ENCODE measurements at places on chromosomes 7 and 10. TPM values are rescaled to one million over a fixed set of nuclear protein-coding genes. Genes with fewer than 3 reads are reported as not detected.

DNA sequence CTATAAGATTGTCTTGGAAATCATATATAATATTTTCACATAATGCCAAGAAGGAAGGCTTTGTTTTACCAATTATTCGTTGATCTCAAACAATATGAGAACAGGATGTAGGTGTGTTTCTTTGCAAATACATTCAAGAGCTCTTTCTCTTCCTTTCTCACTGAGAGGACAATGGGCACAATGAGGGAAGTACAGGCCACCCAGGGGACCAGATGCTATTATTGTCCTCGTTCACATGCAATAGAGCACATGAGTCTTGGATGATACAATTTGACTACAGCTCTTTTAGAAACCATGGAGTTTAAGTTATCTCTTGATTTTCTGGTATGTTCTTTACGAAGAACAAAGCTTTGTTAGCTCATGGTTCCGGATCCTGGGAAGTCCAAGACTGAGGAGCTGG, 323.7 kb upstream of the KLF6 start:
- DNase-seq: no peak

GRCh38 chr7:92655346-92655884, 65.2 kb upstream of the FAM133B start:
- no peak for DNase-seq

GRCh38 chr10:111103196-111103840, 26.5 kb downstream of the ADRA2A start:
- peak; percentile 69 for DNase-seq

DNA sequence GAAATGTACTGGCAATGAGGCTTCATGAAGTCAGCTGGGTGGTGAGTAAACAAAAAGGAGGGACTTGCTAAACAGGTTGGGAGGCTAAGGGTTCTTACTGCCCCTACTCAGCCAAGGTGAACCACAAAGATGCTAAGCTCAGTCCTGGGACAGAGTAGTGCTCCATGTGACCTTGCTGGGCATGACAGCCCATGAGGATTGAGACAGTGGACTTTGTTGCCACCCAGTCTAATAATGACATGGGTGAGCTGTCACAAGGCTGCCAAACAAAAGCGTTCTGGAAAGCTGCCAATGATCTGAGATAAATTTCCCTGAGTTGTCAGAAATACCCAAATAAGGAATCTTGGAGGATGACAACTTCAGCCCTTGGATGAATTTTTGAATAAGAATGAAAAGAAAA, 75.2 kb downstream of the CLEC2L start:
- DNase-seq: peak; percentile 38

DNA sequence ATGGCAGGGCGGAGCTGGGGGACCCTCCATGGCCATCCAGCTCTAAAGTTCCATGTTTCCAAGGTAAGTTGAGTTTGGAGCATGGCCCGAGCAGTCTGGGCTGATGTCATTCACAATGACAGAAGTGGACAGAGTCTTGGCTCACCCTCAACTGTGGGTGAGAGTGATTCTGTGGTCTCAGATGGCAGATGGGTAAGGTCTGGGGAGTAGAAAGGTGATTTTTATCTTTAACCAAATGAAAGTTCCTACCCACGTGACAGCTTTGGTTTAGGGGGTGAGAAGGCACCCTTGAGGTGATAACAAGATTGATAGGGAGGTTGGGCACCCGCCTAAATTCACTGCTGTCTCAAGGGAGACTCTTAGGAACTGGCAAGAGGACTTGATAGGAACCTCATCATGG, 57.6 kb upstream of the PDZD8 start:
- DNase-seq: no peak

METTL27 gene
- total RNA-seq: 7.3 TPM

GRCh38 chr7:7607010-7607409, 33.5 kb upstream of the UMAD1 start:
- DNase-seq: no peak

DNA sequence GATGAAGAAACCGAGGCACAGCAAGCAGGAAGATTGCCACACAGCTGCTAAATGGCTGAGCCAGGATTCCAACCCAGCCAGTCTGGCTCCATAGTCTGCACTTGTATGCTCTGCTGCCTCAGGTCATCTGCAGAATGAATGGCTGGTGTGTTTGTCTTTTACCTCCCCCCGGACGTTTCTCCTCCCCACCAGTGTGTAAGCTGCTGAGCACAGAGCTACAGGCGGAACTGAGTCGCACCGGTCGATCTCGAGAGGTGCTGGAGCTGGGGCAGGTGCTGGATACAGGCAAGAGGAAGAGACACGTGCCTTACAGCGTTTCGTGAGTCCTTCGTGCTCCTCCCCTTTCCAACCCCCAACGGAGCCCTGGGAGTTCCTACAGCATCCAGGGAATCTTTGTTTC, 2.6 kb downstream of the CNPY4 start:
- no peak for DNase-seq

- DNase-seq: peak; percentile 99
Observed at GRCh38 chr7:539731-540411, 20.2 kb upstream of the PDGFA start.

- DNase-seq: no peak
Observed at GRCh38 chr7:87213252-87213651, 6.3 kb downstream of the TMEM243 start.

DNA sequence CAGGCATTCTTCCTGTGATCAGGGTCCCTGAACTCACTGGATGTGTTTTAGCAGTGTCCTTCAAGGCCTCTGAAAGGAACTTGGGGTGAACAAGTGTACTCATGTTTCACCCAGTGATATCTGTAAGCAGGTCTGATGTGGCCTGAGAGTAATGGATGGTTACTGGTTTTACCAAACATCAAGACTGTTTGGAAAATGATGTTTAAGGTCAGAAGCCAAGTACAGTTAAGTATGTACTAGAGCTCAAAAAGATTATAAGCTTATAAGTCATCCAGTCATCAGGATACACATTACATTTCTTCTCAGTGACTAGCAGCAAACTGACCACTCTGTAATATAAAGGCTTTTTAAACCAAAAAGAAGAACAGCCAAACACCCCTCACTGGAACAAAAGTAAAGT, 79.8 kb upstream of the PTN start:
- no peak for DNase-seq

GRCh38 chr7:151024435-151025056, at the start of gene ATG9B:
Gene ATG9B, minus strand, starts transcription at chr7:151024494. Its CDS starts 71 bp downstream, at chr7:151024423.
- DNase-seq: peak; percentile 41

DNA sequence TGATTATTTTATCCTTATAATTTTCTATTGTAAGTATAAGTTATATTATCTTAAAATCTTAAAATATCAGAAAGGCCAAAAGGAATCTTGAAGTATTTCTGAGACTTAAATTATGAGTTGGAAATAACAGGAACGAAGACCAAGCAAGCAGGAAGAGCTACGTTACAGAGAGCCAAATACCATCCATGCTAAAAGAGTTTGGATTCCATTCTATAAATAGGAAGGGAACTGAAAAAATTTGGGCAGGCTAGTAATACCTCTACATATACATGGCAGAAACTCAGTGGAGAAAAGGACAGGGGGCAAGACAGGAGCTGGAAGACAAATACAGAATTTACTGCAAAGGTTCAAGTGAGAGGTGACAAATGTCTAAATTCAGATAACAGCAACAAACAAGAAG, 16.7 kb downstream of the ITGB1 start:
- DNase-seq: no peak

CPA2 gene
- not detected for total RNA-seq

SPDYE5 gene
- not detected for total RNA-seq

DNA sequence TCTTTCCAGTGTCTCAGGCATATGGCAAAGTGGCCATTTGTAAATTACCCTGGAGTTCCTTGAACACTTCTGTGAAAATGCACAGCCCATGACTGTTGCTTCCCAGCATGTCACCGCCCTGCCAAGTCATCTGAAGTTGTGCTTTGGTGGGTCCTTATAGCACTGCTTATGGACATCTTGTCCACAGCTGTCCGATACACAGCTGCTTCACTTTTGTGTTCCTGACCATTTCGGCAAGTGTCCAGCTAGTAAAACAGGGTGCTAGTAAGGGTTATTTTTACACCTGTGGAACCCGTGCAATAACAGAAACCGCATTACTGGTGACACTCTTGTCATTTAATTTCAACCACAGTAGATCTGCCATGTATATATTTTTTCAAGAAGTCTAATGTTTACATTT, 29.7 kb downstream of the PIP4K2A start:
- peak; percentile 37 for DNase-seq

- no peak for DNase-seq
Observed at GRCh38 chr10:909831-910230, 21.7 kb downstream of the LARP4B start.

PLA2G12B gene
- total RNA-seq: not detected

- no peak for DNase-seq
Observed at GRCh38 chr10:31921031-31921430, 7.6 kb downstream of the ARHGAP12 start.

IKZF1 gene
- not detected for total RNA-seq

- no peak for DNase-seq
Observed at GRCh38 chr10:130744631-130745030, 566.9 kb downstream of the TCERG1L start.

AOAH gene
- total RNA-seq: not detected

GRCh38 chr10:22252801-22253579, 35.2 kb upstream of the EBLN1 start:
- no peak for DNase-seq

DGKI gene
- not detected for total RNA-seq

DNA sequence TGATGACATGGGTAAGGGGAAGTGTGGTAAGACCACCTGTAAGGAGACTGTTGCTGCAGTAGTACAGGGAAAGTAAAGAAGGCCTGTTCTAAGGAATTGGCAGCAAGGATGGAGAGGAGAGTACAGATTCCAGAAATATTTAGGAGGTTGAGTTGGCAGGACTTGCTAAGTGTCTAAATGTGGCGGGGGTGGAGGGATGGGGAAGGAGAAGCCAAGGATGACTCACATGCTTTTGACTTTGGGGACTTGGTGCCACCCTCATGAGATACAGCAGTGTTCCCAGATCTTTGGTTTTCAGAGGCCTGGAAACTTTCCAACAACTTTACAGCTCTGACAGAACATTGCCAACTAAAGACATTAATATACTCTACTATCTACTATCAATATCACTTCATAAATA, 45.4 kb downstream of the CDK6 start:
- DNase-seq: no peak

GRCh38 chr7:105127179-105127578, 113.2 kb downstream of the KMT2E start:
- DNase-seq: no peak

FGL2 gene
- not detected for total RNA-seq

NXPH1 gene
- total RNA-seq: not detected

- DNase-seq: no peak
Observed at GRCh38 chr7:90111-91063, 102.0 kb upstream of the FAM20C start.

- DNase-seq: no peak
Observed at GRCh38 chr10:87761153-87761552, 56.9 kb downstream of the ATAD1 start.

ACSL5 gene
- total RNA-seq: 133 TPM

GRCh38 chr7:24854866-24855265, 97.6 kb upstream of the GSDME start:
- DNase-seq: no peak

- DNase-seq: no peak
Observed at GRCh38 chr10:5467634-5468255, 31.6 kb downstream of the CALML5 start.

DNA sequence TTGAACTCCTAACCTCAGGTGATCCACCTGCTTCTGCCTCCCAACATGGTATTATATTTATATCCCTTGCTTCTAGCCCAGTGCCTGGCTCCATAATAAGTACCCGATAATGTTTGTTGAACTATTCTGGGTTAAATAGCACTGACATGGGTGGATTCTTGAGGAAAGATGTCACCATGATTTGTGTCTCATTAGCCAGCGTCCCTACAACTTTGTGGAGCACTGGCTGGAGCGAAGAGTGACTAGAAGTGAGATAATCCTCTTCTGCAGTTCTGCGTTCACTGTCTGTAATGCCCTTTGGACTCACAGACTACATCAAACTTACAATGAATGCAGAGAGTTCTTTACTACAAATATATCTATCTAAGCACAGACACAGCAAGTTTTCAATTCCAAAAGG, 16.9 kb upstream of the AKR1E2 start:
- DNase-seq: no peak

DNA sequence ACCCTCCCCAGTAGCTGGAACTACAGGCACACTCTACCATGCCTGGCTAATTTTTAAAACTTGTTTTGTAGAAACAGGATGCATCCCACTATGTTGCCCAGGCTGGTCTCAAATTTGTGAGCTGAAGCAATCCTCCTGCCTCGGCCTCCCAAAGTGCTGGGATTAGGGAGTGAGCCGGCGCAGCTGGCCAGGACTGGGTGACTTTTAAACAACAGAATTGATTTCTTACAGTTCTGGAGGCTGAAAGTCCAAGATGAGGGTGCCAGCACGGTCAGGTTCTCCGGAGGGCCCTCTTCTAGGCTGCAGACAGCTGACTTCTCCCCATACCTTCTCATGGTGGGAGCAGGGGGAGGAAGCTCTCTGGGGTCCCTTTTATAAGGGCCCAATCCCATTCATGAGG, 75.2 kb upstream of the CHST15 start:
- DNase-seq: no peak

GRID1 gene
- not detected for total RNA-seq

- no peak for DNase-seq
Observed at GRCh38 chr7:73994023-73994422, 34.0 kb upstream of the ELN start.

DNA sequence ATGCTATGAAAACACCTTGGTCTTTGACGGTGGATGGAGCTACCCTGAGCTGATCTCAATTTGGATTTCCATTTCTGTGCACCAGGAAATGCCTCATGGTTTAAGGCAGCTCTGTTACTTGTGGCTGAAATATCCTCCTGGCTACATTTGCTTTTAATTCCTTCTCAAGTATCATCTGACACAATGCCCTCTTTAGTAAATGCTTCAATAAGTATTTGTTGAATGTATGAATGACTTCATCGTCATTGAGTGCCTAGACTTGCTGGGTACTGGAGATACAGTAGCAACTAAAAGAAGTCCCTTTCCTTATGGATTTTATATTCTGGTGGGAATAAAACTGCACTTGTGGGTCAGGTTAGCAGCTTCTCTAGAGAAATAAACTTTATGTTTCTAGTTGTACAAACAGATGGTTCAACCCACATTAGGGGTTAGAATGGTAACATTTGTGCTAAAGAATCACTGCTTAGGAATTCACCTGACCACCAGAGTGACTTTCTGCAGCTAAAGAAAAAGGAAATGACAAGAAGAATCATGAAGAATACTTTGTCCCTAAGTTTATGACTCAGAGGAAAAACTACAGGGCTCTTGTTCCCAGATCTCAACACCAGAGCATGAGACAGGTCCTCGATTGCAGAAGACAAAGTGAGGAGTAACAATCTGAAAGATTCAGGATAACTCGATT, 21.8 kb upstream of the SMNDC1 start:
- no peak for DNase-seq

All from HT-29 (cell line).